ENCODE measurements at places on chromosomes 13 and 19. TPM values are rescaled to one million over a fixed set of nuclear protein-coding genes. Genes with fewer than 3 reads are reported as not detected.

- DNase-seq: no peak
Measured at GRCh38 chr13:60970736-60971135, 444.9 kb downstream of the PCDH20 start.

- DNase-seq: no peak
Measured at GRCh38 chr19:35170359-35171061, 16.0 kb downstream of the FXYD5 start.

DNA sequence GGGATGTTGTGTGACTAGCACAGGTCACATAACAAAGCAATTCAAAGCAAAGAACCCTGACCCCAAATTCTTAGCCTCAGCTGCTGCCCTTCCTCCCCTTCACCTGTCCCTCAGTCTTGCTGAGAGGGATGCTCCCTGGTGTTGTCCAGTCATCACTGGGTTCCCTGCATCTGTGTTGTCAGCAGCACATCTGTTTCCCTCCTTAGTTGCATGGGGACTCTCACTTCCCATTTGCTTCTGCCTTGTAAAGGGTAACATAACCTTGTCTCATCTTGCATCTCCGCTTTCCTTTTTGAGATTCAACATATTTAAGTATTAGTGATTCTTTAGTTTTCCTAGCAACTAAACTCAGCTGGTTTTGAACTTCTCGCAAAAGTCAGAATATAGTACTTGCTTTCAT lies 54.0 kb downstream of the SPATA13 start:
- no peak for DNase-seq

DNA sequence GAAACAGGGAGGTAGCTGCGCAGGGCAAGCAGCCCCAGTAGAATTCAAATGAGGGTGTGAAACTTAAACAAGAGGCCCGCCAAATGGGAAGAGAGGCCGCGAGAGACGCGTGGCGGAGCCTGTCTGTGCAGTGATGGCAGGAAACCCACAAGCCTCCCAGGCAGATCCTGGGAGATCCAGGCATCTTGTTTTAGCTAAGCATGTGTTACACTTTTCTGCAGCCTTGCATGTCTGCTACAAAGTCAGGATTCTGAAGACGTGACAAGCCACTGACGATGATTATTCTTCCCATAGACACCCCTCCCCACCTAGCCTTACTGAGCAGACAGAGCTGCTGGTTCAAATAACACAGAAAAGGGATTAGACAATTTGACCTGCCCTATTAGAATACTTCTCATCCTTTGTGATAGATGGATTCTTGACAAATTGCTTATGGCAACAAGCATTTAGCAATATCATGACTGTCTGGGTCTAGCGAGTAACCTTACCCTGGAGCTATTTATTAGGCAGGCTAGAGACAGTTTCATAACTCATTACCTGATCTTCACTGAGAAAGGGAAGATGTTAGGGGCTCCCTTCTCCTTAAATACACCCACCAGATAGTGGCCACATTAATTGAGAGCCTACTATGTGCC lies 185.2 kb upstream of the IRS2 start:
- DNase-seq: no peak

SPART gene
- total RNA-seq: 8.4 TPM

DNA sequence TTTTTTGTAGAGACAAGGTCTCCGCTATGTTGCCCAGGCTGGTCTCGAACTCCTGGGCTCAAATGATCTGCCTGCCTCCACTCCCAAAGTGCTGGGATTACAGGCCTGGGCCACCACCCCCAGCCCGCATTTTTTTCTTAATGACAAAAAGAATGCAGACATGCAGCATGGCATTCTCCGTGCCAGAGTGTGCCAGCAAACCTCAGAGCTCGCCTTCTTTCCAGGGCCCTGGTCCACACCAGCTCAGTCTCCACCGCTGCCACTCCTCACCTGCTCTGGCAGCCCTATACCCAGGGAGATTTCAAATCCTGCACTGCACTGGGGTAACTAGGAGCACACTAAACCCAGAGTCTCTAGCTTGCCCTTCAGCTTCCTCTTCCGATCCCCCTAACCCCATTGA lies 41.7 kb downstream of the ZIC5 start:
- no peak for DNase-seq

PSG3 gene
- not detected for total RNA-seq

- no peak for DNase-seq
Measured at GRCh38 chr13:97892717-97893116, 60.8 kb upstream of the IPO5 start.

SHISA7 gene
- total RNA-seq: not detected

DNA sequence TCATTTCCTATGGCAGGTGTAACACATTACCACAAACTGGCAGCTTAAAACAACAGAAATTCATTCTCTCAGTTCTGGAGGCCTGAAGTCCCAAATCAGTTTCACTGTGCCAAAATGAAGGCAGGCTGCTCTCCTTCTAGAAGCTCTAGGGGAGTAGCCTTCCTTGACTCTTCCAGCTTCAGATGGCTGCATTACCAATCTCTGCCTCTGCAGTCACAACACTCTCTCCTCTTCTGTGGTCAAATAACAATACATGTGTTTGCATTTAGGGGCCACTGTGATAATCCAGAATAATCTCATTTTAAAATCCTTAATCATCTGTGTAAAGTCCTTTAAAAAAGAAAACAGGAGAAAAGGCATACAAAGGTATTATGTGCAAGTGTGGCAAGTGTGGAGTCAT lies 7.8 kb downstream of the DIAPH3 start:
- no peak for DNase-seq

- DNase-seq: no peak
Measured at GRCh38 chr19:23764781-23765180, 6.1 kb upstream of the ZNF681 start.

FSD1 gene
- total RNA-seq: 24.7 TPM

- no peak for DNase-seq
Measured at GRCh38 chr19:30017172-30017571, 75.1 kb downstream of the URI1 start.

GRCh38 chr13:49308921-49309408 lies 61.2 kb downstream of the CDADC1 start:
- no peak for DNase-seq

DNA sequence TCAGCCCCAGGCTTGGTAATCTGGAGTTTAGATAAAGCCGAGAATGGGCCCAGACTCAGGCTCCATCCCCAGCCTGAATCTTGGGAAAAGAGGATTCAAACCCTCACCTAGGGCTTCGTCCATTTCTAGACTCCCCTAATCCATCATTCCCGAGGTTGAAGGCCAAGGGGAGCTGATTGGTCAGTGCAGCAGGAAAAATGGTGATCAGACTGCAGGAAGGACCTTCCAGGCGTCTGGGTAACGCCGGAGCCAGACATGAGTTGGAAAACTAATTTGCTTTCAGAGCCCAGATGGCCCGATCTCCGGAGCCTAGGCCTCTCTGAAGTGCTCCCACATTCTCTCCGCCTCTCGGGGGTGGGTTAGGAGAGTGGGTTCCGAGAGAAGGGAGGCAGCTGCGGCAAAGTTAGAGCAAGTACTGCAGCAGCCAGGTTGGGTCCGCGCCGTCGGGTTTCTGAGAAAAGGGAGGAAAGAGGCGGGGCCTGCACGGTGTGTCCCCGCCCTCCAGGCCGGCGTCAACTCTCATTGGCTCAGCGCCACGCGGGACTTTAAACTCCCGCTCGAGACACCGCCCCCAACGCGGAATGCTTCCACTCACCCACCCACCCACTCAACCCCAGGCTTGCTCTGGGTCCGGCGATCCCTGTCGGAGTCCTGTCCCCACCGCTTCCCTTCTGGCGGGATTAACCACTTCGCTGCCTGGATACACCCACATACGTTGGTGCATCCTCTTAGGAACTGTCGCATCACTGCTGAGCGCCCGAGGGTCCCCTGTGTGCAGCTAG lies 788 bp upstream of the RTBDN start:
- no peak for DNase-seq

- DNase-seq: no peak
Measured at GRCh38 chr19:12773571-12773970, 1.8 kb downstream of the HOOK2 start.

- DNase-seq: no peak
Measured at GRCh38 chr13:101751488-101751887, 299.0 kb downstream of the ITGBL1 start.

ATXN8OS gene
- not detected for total RNA-seq

CEACAM4 gene
- total RNA-seq: not detected

CLIP3 gene
- total RNA-seq: 1.1 TPM

DNA sequence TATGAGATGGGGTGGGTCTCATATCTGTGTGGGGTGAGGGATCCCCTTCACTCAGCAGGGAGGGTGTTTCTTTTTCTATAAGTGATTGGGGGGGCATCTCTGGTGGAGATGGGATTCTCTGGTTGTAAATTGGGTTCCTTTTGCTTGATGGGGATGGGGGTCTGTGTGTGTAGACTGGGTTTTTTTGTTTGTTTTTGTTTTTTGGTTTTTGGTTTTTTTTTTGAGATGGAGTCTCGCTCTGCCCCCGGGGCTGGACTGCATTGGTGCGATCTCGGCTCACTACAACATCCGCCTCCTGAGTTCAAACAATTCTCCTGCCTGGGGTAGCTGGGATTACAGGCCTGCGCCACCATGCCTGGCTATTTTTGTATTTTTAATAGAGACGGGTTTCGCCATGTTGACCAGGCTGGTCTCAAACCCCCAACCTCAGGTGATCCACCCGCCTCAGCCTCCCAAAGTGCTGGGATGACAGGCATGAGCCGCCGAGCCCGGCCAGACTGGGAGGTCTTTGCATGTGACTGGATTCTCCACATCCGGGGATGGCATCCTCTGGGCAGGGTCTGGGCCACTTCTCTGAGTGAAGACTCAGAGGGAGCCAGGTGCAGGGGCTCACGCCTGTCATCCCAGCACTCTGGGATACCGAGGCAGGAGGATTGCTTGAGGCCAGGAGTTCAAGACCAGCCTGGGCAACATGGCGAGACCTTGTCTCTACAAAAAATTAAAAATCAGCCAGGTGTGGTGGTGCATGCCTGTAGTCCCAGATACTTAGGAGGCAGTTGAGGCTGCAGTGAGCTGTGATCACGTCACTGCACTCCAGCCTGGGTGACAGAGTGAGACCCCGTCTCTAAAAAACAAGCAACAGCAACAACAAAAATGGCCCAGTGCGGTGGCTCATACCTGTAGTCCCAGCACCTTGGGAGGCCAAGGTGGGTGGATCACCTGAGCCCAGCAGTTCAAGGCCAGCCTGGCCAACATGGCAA lies 799 bp downstream of the MYBPC2 start:
- DNase-seq: no peak

A1BG gene
- 12.2 TPM for total RNA-seq

DNA sequence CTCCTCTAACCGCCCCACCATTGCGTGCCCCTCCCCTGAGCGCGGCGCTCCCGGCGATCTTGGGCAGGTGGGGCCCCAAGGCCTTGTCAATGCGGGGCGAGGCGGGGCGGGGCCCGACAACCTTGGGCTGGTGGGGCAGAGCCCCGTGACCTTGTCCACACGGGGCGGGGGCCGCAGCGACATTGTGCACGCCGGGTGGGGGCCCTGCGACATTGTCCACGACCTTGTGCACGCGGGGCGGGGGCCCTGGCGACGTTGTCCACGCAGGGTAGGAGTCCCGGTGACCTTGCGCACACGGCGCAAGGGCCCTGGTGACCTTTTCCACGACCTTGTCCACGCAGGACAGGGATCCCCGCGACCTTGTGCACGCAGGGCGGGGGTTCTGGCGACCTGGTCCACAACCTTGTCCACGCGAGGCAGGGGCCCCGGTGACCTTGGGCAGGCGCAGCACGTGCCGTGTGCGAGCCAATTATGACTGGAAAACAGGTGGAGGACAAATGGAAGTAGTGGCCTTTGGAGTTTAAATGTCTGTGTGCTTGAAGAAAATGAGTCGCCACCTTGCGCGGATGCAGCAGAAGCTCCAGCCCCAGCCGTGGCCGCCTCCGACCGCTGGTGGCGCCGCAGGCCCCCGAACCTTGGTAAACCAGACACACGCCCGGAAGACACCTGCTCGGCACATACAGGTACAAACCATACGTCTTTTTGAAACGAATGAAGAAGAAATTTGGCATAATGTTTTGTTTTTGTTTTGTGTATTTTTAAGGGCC lies 62.6 kb downstream of the LATS2 start:
- no peak for DNase-seq

GRCh38 chr19:844546-844971 lies 3.8 kb downstream of the PRTN3 start:
- no peak for DNase-seq
